ENCODE measurements at places on chromosomes 5 and 9.

DNA sequence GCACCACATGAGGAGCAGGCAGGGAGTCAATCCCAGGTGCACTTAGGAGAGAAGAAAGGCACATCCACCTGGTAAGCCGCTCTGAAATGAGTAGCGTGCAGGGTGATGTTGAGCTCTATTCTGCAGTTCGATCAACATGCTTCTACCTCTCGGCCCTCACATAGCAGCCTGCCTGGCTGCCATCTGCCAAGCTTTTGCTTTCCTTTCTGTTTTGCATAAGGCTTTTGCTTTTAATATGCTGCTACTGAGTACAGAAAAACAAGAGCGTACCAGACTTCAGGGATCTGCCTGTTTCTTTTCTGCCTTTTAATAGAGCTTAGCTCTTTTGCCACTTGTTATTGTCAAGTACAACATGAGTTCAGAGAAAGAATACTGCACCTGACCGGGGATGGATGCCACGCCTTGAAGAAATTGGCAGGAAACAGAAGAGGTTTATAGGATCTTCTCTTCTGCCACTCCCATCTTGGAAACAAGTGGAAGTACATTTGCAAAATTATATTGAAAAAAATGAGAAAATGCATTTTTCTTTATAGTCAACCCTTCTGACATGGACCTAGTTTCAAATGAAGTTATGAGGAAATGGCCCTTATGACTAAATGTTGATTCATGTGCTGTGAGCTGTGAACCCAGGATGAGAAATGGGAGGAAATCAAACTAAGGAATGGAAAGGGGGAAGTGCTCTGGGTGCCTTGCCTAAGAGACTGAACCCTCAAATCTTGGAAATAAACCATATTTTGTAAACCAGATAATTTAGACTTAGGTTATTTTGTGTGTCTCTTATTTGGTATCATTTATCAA is 4.0 kb upstream of the FCHO2 start:
- DNase-seq, result no peak

- no peak for DNase-seq
Observed at GRCh38 chr9:13485068-13485596, 205.6 kb upstream of the MPDZ start.

- no peak for DNase-seq
Observed at GRCh38 chr5:153880106-153880505, 158.6 kb downstream of the FAM114A2 start.

DNA sequence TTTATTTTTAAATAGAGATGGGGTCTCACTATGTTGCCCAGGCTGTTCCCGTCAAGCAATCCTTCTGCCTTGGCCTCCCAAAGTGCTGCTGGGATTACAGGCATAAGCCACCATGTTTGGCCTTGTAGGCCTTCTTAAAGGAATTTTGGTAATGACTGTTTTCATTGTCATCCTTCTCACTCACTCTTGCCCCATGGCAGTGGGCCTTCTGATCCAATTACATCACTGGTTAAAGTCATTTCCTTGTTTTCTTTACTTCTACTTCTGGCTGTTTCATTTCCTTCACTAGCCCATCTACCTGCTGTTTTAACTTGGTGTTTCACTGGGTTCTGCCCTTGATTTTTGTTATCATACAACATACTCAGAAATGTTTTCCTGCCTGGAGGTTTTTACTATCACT is 20.1 kb upstream of the NIM1K start:
- no peak for DNase-seq

GRCh38 chr9:85723215-85723614 is 18.5 kb downstream of the AGTPBP1 start:
- DNase-seq, result no peak

DNA sequence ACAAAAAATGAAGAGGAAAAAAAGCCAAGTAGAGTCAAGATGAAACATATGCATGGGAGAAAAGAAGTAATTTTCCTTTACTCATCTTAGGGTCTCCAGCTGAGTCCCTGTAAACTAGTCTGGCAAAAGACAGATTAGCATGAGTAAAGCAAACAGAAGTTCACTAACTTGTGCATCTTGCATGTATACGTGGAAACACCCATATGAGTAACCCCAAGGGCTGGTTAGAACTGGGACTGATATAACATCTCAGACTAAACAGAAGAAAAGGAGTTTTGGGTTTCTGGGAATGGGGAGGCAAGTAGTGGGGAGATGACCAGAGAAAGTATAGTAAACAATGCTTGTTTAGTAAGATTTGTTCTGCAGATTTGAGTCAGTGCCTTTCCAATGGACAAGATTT is 20.1 kb upstream of the GLDC start:
- no peak for DNase-seq

- peak; percentile 56 for DNase-seq
Observed at GRCh38 chr5:141664733-141665461, 13.7 kb upstream of the FCHSD1 start.

DNA sequence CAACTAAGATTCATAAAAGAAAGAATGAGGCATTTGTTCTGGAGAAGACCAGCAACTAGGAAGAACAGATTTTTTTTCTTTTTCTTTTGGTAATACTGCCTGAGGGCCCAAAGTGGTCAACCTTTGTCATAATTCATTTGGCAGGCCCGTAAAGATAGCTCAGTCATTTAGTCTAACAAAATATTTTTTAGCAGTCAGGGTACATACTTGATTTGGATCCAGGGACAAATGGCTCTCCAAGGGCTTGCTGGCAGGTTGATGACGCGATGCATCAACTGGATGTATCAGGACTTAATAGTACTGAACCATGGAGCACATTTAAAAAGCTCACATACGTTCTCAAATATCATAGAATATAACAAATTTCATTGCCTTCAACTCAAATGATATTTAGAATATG is 203.4 kb upstream of the ZNF608 start:
- no peak for DNase-seq

- DNase-seq, result no peak
Observed at GRCh38 chr9:110161940-110162339, 46.0 kb downstream of the C9orf152 start.

GRCh38 chr9:122396614-122397148 is 25.9 kb downstream of the PTGS1 start:
- DNase-seq, result no peak

DNA sequence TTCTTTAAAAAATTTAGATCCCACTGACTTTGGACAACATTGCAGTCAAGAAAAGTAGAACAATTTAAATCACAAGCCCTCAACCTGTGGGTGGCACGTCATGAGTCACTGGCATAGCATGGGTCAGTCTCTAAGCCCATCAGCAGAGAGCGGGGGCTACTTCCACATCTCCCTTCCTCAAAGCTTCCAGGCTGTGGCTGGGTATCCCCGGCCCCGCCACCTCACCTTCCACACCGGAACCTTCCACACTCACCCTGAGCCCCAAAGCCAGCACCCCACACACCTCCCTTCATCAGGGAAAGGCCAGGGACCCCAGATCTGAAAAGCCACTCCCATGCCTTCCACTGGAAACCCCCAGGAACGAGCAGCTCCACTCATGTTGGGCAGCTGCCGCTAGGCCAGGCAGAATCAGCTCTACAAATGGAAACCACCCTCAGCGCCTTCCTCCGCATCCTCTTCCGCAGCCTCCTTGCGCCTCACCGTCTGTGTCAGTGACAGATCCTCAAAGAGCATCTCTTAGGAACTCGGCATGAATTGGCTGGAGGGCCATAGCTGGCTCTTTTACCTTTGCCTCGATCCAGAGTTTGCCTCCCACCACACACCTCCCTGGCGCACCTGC is 156.5 kb downstream of the ERCC6L2 start:
- DNase-seq, result no peak
